ENCODE measurements at places on chromosomes 4 and X. TPM values are rescaled to one million over a fixed set of nuclear protein-coding genes. Genes with fewer than 3 reads are reported as not detected.

- no peak for DNase-seq
Observed at GRCh38 chr4:81756973-81757372, 285.3 kb upstream of the RASGEF1B start.

BRS3 gene
- not detected for total RNA-seq

DNA sequence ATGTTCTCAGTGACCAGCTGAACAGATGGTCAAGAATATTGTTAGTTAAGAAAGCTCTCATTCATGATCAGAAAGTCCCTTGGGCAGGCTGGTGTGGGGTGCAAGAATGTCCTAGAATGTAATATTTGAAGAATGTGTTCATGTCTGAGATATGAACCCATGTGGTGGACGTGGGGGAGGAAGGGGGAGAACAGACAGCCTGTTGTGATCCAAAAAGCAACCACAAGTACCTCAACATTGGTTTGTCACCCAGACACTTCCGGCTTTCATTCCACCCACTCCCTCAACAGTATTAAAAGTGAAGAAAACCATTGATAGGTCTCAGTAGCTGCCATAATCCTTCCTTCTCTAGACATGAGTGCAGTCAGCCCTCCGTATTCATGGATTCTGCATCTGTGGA lies 82.2 kb downstream of the MAML3 start:
- DNase-seq, result peak; percentile 38

- DNase-seq, result no peak
Observed at GRCh38 chrX:120238933-120239332, 11.7 kb upstream of the ZBTB33 start.

EPGN gene
- total RNA-seq, result not detected

ATP1B4 gene
- not detected for total RNA-seq

DNA sequence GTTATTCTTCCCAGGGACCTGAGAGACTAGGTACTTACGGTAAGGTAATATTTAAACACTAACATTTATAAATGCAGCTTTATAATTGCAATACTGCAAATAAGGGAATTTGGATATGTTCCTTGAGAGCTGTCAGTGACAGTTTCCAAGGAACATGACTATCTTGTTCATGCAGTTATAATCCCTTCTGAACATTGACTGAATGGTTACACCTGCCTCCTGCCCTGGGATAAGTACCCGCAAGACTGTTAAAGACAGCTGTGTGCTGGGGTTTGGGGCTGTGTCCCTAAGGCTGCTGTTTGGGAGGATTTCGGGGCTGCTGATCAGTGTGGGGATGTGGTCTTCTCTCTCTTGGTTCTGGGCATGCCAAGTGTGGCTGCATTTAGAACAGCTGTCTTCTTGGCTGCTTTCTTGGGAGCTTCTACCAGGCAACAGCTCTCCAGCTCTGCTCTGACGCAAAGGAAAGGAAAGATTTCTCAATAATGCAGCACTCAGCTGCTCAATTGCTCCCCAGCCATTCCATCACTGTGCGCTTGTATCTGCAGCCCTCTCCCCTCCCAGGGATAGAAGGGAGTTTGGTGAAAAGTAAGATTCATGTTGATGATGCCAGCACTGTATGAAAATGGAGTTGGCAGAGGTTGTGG lies 298.8 kb upstream of the TAPT1 start:
- peak; percentile 17 for DNase-seq

DNA sequence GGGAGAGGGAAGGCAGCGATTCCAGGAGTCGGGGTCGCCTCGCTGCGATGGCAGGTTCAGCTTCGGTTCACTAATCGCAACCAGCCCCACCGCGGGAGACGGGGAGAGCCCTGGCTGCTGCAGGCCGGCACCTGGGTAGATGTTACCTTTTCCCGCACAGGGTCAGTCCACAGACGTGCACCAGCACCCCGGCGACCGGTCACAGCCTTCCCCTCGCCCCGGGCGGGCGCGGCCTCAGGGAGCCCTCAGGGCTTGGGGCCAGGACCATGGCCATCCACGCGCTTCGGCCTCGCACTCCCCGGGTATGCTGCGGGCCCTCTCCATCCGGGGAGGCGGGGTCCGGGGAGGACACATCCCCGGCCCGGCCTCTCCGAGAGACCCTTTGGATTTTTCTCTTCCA lies 26.1 kb upstream of the EXOC1L start:
- DNase-seq, result no peak

GRCh38 chr4:183912585-183912984 lies 7.5 kb downstream of the STOX2 start:
- no peak for DNase-seq

DNA sequence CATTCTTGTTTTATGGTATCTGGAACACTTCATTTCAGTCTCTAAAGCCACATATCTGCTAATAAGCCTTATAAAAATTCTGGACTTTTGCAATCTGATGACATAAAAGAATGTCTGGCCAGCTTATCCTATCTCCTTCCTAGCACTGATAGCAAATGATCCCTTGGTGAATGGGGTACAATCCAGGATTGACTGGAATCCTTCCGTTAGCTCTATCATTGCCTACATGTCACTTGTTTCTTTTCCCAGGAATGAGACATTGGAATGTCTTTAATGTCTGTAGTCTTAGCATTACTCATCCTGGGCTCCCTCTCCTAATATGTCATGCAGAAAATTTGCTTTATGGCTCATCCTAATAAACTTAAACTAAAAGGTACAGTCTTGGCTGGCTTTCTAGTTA lies 14.8 kb upstream of the PABPC4L start:
- DNase-seq, result no peak

MGAT4D gene
- total RNA-seq, result not detected

SMIM31 gene
- total RNA-seq, result 21.8 TPM

DNA sequence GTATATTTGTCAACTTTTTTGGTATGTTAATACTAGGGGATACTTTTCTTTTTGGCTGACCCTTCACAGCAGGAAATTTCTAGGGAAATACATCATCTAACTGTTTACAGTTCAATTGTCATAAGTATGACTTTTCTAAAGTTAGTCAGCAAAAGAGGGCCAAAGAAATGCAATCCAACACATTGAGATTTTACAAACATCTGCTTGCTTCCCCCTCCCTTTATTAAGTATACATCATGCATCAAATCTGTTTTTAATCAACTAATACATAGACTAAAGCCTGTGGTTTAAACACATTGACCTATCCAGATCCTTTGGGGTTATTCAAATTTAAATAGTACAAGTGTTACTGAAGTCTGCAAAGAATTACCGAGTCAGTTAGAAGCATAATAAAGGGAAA lies 93.9 kb downstream of the MID1 start:
- DNase-seq, result no peak

- no peak for DNase-seq
Observed at GRCh38 chr4:83114576-83114975, at the start of gene PLAC8. Gene PLAC8 (minus strand): TSS chr4:83114729. CDS start chr4:83107921, 6,808 bp downstream.

- no peak for DNase-seq
Observed at GRCh38 chrX:82218361-82218760, 1016.5 kb downstream of the SH3BGRL start.

DNA sequence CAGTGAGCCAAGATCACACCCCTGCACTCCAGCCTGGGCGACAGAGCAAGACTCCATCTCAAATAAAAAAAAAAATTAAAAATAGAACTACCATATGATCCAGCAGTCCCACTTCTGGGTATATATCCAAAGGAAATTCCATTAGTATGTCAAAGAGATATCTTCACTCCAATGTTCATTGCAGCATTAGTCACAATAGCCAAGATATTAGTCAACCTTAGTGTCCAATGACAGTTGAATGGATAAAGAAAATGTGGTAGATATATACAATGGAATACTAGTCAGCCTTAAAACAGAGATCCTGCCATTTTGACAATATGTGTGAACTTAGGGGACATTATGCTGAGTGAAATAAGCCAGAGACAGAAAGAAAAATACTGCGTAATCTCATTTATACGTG lies 49.4 kb downstream of the C4orf46 start:
- no peak for DNase-seq

ZMAT1 gene
- 7.8 TPM for total RNA-seq

DNA sequence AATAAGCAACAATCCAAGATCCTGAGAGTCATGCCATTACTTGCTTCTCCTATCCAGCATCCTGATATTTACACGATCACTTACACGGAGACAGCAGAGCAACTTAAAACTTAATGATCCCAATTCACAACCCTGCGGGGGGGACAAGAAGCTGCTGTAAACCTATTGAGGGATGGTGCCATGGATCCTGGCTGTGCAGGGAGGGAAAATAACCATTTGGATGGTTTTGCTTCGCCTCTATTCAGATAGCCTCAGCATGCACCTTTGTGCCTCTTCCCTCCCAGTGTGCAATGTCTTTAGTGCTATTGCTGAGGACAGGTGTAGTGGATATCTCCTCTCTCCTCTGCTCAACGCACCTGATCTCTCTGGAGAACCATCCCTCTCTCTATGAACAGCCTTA lies 89.7 kb upstream of the PPARGC1A start:
- no peak for DNase-seq

DNA sequence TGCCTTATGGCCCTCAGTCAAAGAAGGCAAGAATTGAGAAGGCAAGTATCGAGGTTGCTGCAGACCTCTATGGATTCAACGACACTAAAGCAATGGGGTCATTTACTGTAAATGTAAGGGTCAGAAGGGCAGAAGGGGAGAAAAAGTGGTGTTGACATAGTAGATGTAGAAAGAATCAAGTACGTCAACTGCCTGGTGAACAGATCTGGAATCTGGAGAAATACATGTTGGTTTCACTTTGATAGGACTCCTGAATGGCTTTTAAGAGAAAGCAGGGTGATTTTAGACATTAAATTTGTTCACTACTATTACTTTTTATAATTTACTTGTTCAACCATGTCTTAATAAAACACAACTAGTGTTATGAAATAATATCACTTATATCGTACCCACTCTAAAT lies 81.3 kb upstream of the FSTL5 start:
- no peak for DNase-seq

- no peak for DNase-seq
Observed at GRCh38 chrX:140510306-140510676, 5.4 kb upstream of the SOX3 start.

DNA sequence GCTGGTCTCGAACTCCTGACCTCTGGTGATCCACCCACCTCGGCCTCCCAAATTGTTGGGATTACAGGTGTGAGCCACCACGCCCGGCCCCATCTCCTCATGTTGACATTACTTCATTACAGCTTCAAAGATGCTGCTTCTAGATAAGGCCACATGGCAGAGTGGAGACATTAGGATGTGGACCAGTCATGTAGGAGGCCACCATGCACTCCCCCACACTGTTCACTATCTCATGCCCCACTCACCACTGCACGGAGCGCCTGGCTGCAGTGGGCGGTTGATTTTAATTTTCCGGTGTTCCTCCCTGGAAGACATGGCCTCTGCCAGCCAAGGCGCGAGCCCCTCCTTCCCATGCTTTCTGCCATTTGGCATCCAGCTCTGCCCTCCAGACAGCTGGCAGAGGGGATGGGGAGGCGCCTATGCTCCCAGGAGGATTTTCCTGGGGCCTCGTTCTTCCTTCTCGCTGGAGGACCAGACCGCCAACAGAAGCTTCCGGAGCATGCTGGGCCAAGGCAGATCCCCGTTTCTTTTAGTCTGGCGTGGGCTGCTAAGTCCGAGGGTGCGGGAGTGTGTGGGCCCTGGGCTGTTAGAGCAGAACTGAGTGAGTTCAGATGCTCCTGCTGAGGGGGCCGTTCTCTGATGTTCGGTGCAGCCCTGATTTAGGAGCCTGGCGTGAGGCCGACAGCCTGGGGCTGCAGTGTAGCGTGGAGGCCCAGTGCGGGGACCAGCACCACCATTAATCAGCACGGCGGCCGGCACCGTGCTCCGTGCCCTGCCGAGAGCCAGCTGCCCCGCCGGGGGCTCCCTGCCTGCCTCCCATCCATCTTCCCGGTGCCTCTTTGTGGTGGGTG lies 93.1 kb downstream of the SORCS2 start:
- no peak for DNase-seq

SNCA gene
- total RNA-seq, result 6.1 TPM

- no peak for DNase-seq
Observed at GRCh38 chr4:109254845-109255244, 47.6 kb downstream of the COL25A1 start.

TLL1 gene
- 1.2 TPM for total RNA-seq

FRG2 gene
- not detected for total RNA-seq

GRCh38 chrX:11558972-11559371 lies 106.7 kb downstream of the ARHGAP6 start:
- no peak for DNase-seq

DNA sequence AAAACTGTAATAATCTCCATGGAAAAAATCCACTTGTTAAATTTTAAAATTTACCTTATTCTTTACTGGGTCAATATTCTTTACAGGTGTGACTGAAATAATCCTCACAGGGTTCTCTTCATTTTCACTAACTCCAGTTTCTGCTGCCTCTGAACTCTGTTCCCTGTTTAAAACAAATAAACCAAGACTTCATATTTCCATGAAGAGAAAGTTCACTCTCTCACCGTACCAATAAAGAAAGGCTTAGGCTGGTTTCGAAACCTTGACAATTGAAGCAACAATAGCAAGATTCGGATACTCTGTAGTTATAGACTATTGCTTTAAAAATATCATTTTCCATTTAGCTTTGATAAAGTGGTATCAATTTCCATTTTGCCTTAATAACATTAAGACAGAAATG lies 135.8 kb downstream of the PDS5A start:
- DNase-seq, result no peak

GRCh38 chr4:172048666-172049065 lies 235.5 kb downstream of the GALNTL6 start:
- no peak for DNase-seq

Measured in mucosa of gallbladder (tissue), 1 donor.